ENCODE measurements at places on chromosomes 2 and 18.

DNA sequence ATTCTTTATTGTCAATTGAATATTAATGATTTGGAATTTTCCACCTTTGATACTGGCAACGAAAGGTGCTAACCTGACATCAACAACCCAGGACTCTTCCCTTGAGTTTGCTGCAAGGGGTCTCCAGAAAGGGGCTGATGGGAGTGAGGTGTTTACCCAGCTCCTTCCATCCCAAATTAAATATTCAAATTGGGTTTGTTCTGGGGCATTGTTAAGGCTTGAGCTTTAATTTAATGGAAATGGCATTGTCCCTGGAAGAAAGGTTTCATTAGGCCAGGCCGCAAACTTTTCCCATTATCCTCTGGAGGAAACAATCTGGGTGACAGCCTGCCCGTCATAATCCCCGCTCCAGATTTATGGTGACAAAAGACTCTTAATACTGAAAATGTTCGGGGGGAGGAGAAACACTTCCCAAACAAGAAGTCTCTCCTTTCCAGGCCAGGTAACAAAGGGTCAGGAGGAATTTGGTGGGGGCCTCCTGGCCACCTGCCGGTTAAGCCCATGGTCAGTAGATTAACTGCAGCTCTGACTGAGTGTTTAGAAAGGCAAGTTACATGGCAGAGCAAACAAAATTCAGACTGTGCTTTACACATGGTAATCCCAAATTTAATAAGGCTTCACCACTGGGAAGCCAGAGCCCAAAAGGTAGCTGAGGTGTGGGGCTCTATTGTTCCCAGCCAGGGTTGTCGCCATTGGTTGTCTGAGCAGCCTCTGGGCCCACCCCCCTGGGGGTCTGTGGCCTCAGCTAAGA lies 151.4 kb upstream of the SIX3 start:
- no peak for DNase-seq

GRCh38 chr2:101698844-101699754 lies 1.6 kb downstream of the MAP4K4 start:
- no peak for DNase-seq

DNA sequence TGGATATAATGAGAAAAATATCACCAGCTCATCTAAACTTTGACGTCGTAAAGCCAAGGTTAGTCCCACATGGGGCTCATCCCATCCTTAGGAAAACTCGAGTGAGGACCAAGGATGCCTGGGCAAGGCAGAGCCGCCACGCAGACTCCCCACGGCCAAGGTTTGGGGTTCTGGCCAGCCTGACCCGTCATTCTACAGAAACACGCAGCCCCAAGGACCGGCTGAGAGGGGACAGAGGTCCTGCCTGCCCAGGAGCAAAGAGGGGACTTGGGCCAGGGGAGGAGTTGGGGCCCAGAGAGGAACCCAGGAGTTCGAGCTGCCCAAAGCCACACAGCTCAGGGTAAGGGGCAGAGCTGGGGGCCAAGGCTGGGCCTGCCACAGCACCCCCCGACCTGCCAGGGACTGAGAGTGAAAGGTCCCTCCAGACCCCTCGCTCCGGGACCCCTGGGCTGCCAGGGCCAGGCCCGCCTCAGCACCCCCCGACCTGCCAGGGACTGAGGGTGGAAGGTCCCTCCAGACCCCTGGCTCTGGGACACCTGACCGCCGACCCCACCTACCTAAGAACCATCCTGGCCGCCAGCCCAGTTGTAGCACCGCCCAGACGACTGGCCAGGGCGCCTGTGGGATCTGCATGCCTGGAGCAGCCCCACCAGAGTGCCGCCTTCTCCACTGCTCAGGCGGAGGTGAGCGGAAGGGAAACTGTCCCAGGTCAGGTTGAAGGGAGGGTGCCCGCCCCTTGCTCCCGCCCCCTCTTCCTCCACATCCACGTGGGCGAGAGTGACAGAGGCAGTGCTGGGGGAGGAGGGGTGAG lies at the start of gene PDCD1:
PDCD1 (minus strand) TSS at position 689 of the 811 bp plus-strand sequence; CDS start at position 633, 56 bp downstream.
- DNase-seq: peak; percentile 78

GRCh38 chr2:15675456-15676195 lies 84.0 kb downstream of the DDX1 start:
- DNase-seq: no peak

- no peak for DNase-seq
Measured at GRCh38 chr2:119683713-119684443, 4.9 kb downstream of the TMEM177 start.

DNA sequence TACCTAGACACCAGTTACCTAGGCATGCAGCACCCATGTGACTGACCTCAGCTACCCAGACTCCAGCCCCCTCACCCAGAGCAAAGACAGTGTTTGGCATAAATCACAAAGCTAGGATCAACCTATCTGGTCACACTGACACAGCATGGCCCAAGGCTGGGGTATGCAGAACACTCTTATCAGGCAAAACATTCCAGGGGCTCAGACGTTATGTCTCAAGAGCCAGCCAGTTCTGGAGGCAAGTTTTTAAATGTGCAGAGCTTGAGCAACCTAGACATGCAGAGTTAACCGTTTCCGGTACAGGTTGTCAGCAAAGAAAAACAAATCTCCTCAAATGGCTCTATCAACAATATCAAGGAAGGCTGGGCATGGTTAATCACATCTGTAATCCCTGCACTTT lies 92.8 kb downstream of the AP1S3 start:
- DNase-seq: no peak

- no peak for DNase-seq
Measured at GRCh38 chr2:64029116-64029665, 10.0 kb upstream of the VPS54 start.

GRCh38 chr18:76697441-76697901 lies 124.9 kb upstream of the ZNF236 start:
- DNase-seq: no peak

GRCh38 chr2:189177251-189177840 lies 2.2 kb downstream of the COL5A2 start:
- DNase-seq: no peak

- DNase-seq: no peak
Measured at GRCh38 chr2:231357048-231357447, 38.5 kb upstream of the B3GNT7 start.

DNA sequence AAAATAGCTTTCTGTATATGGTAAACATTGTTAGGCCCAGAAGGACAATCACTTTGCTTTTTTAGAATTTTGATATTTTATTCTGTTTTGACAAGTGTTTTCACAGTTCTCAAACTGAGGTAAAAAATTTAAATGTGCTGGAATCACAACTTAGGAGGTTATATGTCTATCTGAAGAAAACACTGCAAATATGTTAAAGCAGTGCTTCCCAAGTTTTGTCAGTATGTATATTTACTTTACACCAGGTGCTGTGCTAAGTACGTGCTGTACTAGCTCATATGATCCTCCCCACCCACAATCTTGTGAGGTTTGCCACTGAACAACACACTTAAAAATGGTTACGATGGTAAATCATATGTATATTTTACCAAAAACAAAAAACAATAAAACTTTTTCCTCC lies 124.2 kb downstream of the CABYR start:
- no peak for DNase-seq

DNA sequence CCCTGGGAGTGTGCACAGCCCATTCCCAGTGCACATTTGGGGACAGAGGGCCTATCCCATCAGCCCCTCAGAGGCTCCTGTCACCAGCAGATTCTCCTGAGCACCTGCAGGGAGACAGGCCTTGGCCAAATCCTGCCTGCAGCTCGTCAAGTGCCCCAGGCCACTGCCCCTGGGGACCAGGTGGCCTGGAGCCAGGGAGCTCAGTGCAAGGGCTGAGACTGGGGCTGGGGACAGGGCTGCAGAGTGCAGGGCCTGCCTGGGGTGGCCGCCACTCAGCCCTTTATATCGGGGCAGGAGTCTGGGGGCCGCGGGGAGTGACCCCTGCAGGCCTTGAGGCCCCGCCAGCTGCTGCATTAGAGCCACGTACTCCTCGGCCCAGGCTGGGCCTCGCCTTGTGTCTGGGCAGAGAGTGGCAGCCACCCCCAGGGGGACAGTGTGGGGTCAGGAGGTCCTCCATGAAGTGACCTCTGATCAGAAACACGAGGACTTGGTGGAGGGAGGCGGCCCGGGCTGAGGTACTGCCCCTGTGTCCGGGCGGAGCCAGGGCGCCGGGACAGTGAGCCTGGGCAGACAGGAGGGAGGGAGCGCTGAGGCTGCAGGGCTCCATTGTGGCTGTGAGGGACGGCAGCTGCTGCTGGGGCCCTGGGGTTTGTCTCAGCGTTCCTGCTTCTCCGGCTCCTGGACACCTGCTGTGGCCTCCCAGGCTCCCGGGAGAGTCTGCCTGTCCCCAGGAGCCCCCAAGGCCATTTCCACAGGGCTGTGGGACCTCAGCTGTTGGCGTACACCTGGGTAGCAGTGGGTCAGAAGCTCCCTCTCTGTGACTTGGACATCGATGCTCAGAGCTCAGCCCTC lies 24.2 kb downstream of the GPC1 start:
- no peak for DNase-seq

GRCh38 chr2:188773075-188773474 lies 201.1 kb upstream of the COL3A1 start:
- DNase-seq: no peak

GRCh38 chr18:21805771-21806366 lies 65.3 kb downstream of the MIB1 start:
- no peak for DNase-seq

- no peak for DNase-seq
Measured at GRCh38 chr2:192298664-192299063, 103.9 kb upstream of the TMEFF2 start.

DNA sequence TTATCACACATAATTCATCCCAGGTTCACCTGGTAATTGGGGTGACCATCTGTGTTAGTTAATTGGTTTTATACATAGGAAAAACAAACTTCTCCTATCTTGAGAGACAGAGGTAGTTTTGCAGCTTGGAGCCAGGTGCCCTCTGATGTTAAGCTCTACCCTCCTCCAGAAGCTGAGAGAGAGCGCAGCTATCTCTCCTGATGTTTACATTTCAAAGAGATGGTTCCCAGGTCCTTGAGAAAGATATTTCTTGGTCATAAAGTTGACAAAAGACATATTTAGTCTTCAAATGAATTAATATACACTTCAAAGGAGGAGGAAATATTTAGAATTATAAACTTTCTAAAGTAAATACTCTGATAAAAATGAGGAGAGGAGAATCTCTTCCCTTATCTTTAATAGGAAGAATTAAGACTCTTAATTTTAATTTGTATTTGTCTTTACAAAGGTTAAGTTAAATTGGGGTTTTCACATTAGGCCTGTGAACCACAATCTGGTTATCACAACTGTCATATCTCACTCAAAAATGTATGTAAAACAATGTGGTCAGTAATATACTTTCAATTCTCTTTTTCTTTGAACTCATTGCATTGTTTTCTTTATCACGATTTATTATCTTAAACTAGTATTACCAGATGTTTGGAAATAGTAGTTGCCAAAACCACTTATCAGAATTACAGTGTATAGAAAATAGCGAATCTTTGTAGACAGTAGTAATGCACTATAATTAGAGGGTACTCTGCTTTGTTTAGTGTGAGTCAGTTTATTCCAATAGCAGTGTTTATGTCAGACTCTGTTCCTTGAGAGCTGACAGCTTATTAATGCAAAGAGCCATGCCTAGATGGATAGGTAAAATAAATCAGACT lies 26.8 kb downstream of the SERPINB4 start:
- DNase-seq: no peak

GRCh38 chr2:54306556-54306955 lies 50.5 kb upstream of the TSPYL6 start:
- DNase-seq: no peak

DNA sequence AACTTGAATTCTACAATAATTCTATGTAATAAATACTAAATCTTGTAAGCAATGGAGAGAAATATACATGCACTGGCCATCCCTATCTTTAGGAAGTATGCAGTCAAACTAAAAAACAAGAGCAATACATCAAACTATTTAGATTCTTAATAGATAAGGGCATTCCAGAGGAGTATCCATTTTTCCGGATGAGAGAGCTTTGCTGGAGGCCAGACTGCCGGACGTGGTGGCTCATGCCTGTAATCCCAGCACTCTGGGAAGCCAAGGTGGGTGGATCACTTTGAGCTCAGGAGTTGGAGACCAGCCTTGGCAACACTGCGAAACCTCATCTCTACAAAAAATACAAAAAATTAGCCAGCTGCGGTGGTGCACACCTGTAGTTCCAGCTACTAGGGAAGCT lies 60.8 kb downstream of the KIF5C start:
- DNase-seq: no peak

- no peak for DNase-seq
Measured at GRCh38 chr2:178880257-178880656, 73.0 kb upstream of the TTN start.

GRCh38 chr2:96594691-96595152 lies 43.4 kb downstream of the KANSL3 start:
- no peak for DNase-seq

- peak; percentile 64 for DNase-seq
Measured at GRCh38 chr2:15142069-15142689, 419.0 kb downstream of the NBAS start.

- no peak for DNase-seq
Measured at GRCh38 chr2:194380011-194380410, 1277.0 kb upstream of the SLC39A10 start.

GRCh38 chr18:48138660-48139430 lies 208.4 kb upstream of the SMAD2 start:
- no peak for DNase-seq

DNA sequence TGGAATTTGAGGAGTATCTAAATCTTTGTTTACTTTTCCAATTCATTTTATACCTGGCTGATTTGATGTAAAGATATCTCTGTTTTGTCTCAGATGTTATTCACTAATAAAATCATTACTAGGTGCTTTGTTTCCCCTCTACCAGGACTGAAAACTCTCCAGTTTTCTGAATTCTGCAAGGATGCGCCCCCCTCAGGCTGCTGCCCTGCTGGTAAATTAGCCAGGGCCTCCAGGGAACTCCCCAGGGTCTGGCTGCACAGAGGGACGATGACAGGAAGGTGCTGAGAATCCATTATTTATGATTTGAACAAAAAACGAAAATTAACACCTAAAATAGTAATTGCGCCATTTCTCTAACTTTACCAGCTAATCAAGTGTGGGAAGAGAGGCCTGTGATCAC lies 541.2 kb upstream of the POU3F3 start:
- no peak for DNase-seq

GRCh38 chr18:79522451-79523205 lies 126.9 kb downstream of the NFATC1 start:
- peak; percentile 54 for DNase-seq

DNA sequence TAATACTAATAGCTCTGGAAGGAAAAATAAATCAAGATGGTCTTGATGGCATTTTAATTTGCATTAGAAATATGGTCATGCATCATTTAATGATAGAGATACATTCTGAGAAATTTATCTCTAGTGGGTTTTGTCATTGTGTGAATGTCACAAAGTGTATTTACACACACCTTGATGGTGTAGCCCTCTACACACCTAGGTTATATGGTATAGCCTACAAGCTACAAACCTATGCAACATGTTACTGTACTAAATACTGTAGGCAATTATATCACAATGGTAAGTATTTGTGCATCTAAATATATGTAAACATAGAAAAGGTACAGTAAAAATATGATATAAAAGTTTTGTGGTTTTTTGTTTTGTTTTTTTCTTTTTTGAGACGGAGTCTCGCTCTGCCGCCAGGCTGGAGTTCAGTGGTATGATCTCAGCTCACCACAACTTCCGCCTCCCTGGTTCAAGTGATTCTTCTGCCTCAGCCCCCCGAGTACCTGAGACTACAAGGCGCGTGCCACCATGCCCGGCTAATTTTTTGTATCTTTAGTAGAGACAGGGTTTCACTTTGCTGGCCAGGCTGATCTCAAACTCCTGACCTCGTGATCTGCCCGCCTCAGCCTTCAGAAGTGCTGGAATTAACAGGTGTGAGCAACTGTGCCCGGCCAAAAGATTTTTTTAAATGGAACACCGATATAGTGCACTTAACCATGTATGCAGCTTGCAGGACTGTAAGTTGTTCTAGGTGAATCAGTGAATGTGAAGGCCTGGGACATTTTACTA lies 83.7 kb upstream of the UBXN4 start:
- DNase-seq: peak; percentile 33
